ENCODE measurements at places on chromosomes 7 and 10. TPM values are rescaled to one million over a fixed set of nuclear protein-coding genes. Genes with fewer than 3 reads are reported as not detected.

GRCh38 chr7:157404845-157405481 lies 68.2 kb downstream of the DNAJB6 start:
- no peaks in the 10 kb centered on the region for H3K27me3 ChIP-seq
- H3K4me3 ChIP-seq, result no peak overlapping the region
- H3K36me3 ChIP-seq, result peaks cover 27% of the 10 kb centered on the region
- DNase-seq, result no peak
- H3K4me1 ChIP-seq, result no peaks in the 10 kb centered on the region
- no peak overlapping the region for H3K27ac ChIP-seq

DNA sequence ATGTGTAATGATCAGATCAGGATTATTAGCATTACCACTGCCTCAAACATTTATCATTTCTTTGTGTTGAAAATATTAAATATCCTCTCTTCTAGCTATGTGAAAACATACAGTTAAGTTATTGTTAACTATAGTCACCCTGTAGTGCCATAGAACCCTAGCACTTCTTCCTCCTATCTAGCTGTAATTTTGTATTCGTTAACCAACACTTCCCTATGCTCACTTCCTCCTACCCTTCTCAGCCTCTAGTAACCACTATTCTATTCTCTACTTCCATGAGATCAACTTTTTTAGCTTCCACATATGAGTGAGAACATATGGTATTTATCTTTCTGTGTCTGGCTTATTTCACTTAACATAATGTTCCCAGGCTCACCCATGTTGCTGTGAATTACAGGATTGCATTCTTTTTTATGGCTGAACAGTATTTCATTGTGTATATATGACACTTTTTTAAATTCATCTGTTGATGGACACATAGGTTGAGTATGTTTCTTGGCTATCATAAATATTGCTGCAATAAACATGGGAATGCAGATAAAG lies 132.7 kb upstream of the RHOBTB1 start:
- no peaks in the 10 kb centered on the region for H3K36me3 ChIP-seq
- no peak overlapping the region for H3K27ac ChIP-seq
- DNase-seq, result no peak
- no peaks in the 10 kb centered on the region for H3K4me1 ChIP-seq
- H3K27me3 ChIP-seq, result no peaks in the 10 kb centered on the region
- no peak overlapping the region for H3K4me3 ChIP-seq

DNA sequence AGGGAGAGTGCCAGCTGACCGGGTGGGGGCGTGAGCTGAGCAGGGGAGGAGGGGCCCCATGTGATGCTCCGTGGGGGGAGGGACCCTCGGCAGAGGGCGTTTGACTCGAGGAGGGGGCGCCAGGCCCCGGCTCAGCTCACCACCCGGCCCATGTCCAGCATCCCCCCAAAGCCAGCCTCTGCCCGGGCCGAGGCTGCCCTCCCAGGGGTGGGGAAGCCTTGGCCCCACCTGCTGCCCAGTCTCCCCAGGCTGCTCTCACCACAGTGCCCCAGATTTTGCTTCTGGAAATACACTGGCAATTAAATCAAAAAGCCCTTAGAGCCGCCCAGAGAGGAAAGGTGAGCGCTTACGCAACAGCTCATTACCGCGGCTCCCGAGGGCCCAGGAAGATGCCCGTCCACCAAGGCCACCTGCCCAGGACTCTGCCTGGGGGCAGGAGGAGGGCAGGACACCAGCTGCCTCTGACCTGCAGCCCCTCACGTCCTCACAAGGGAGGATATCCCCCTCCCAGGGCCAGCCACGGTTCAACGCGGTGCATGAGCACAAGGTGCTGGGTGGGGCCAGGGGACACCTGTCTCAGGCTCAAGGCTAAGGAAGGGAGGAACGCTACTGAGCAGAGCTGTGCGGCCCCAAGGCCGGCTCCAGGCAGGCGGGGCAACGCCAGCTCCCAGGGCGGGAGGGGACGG lies 70.0 kb upstream of the INPP5A start:
- H3K27me3 ChIP-seq, result no peaks in the 10 kb centered on the region
- no peak for DNase-seq
- no peak overlapping the region for H3K4me3 ChIP-seq
- H3K4me1 ChIP-seq, result peaks cover 24% of the 10 kb centered on the region

DNA sequence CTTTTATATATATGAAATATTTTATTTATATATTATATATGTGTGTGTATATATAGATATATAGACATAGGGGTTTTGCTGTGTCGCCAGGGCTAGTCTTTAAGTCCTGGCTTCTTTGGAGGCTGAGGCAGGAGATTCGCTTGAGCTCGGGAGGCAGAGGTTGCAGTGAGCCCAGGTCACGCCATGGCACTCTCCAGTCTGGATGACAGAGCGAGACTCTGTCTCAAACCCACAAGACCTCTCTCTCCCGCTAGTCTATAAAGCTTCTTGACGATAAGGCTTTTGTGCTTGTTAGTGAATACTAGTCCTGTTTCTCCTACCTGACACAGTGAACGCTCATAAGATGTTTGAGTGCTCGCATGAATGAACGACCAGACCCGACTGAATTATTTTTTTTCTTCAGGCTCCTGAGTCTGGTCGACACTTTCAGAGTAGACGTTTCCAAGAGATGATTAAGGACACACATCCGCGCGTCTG lies 577 bp upstream of the DDX21 start:
- H3K4me1 ChIP-seq, result peaks cover 6% of the 10 kb centered on the region
- DNase-seq, result no peak
- H3K36me3 ChIP-seq, result peaks cover 6% of the 10 kb centered on the region
- H3K27me3 ChIP-seq, result no peaks in the 10 kb centered on the region
- H3K27ac ChIP-seq, result peak overlapping the region; percentile 92

DNA sequence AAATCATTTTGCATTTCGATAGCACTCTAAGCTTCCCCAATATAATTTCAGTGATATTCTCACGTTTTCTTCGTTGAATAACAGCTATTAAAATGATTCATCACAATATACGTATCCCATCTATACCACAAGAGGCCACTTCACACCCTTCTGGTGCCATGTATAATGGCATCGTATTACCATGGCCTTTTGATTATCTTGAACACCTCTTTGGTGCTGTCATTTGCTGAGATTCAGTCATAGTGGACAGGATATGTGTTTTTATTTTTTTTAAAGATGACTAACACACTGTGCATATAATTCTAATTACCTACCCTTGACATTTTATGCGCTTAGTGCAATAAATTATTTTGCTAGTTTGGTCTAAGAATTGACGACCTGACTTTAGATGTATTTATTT lies 6.7 kb upstream of the INSYN2A start:
- H3K27me3 ChIP-seq, result no peaks in the 10 kb centered on the region
- H3K27ac ChIP-seq, result no peak overlapping the region
- peaks cover 4% of the 10 kb centered on the region for H3K36me3 ChIP-seq
- H3K4me3 ChIP-seq, result no peak overlapping the region
- DNase-seq, result no peak

DNA sequence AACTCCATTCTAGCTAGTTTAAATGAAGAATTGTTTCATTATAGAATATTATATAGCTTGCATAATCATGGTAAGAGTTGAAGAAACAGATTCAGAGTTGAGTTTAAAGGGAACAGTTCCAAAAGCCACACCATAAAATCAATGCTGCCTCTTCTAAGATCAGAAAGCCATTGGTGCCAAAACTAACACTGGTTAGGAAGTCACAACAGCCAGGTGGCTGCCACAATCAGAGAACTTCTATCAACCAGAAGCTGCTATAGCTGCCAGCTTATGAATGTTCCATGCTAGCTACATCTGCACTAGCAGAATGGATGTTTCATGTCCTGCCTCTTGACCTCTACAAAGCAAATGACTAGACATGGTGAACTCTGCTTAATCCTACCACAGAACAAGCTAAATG lies 583.1 kb upstream of the LRRN3 start:
- H3K4me1 ChIP-seq, result no peaks in the 10 kb centered on the region
- no peak overlapping the region for H3K4me3 ChIP-seq
- no peaks in the 10 kb centered on the region for H3K36me3 ChIP-seq
- DNase-seq, result no peak
- no peaks in the 10 kb centered on the region for H3K27me3 ChIP-seq

GRCh38 chr10:122499491-122499941 lies 38.2 kb downstream of the HTRA1 start:
- H3K36me3 ChIP-seq, result no peaks in the 10 kb centered on the region
- H3K4me1 ChIP-seq, result peaks cover 24% of the 10 kb centered on the region
- H3K27me3 ChIP-seq, result no peaks in the 10 kb centered on the region
- DNase-seq, result peak; percentile 80
- H3K4me3 ChIP-seq, result no peak overlapping the region

GRCh38 chr7:66921396-66921917 lies 432 bp downstream of the TMEM248 start:
- peaks cover 4% of the 10 kb centered on the region for H3K36me3 ChIP-seq
- H3K27ac ChIP-seq, result peak overlapping the region; percentile 86
- H3K4me3 ChIP-seq, result peak overlapping the region; percentile 97
- peaks cover 6% of the 10 kb centered on the region for H3K4me1 ChIP-seq

DNA sequence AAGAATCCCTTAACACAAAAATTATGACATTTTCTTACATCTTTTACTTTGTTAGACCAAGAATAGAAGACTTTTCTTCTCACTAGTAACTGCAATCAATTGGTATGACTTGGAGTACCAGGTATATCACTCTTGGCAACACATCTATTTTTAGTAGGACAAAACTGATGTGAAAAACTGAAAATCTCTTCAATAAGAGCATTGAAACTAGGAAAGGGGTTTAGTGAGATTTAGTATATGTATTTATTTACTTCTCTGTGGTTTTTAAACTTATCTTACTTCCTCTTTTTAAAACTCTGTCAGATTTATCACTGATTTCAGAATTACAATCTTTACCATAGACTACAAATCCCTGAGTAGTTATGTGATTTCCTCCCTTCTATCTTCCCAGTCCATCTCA lies 366.2 kb downstream of the PCDH15 start:
- H3K27ac ChIP-seq, result no peak overlapping the region
- no peaks in the 10 kb centered on the region for H3K27me3 ChIP-seq
- no peaks in the 10 kb centered on the region for H3K4me1 ChIP-seq
- H3K36me3 ChIP-seq, result no peaks in the 10 kb centered on the region
- no peak for DNase-seq
- no peak overlapping the region for H3K4me3 ChIP-seq

DNA sequence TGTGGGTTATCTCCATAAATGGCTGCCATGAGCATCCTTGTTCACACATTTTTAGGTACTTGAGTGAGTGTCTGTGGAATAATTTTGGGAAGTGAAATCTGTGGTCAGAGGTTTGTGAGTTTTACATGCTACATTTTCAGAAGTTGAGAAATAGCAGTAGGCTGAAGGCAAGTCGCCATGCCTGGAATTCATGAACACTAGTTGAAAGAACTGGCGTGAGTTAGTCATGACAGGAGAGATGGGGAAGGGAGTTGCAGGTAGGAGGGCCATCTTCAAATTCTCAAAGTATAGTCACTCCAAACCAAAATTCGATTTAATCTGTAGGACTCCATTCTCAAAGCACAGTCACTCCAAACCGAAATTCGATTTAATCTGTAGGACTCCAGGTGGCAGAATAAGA lies 89.6 kb downstream of the EGFR start:
- DNase-seq, result no peak
- H3K4me3 ChIP-seq, result no peak overlapping the region
- H3K27me3 ChIP-seq, result no peaks in the 10 kb centered on the region
- no peaks in the 10 kb centered on the region for H3K36me3 ChIP-seq

GRCh38 chr7:87784424-87784823 lies 91.7 kb downstream of the SLC25A40 start:
- no peaks in the 10 kb centered on the region for H3K27me3 ChIP-seq
- H3K36me3 ChIP-seq, result no peaks in the 10 kb centered on the region
- no peaks in the 10 kb centered on the region for H3K4me1 ChIP-seq
- no peak overlapping the region for H3K27ac ChIP-seq
- no peak for DNase-seq

The OR13A1 gene
- not detected for total RNA-seq

The CDK14 gene
- 5.1 TPM for total RNA-seq

The RBM20 gene
- 4.8 TPM for total RNA-seq

The CTNNA3 gene
- total RNA-seq, result under 0.01 TPM

The ARHGAP19 gene
- 4.5 TPM for total RNA-seq

The TMEM178B gene
- total RNA-seq, result 1.9 TPM

The SMKR1 gene
- total RNA-seq, result not detected
